ENCODE measurements at places on chromosomes 12 and 14. TPM values are rescaled to one million over a fixed set of nuclear protein-coding genes. Genes with fewer than 3 reads are reported as not detected.

KRT75 gene
- not detected for total RNA-seq

DNA sequence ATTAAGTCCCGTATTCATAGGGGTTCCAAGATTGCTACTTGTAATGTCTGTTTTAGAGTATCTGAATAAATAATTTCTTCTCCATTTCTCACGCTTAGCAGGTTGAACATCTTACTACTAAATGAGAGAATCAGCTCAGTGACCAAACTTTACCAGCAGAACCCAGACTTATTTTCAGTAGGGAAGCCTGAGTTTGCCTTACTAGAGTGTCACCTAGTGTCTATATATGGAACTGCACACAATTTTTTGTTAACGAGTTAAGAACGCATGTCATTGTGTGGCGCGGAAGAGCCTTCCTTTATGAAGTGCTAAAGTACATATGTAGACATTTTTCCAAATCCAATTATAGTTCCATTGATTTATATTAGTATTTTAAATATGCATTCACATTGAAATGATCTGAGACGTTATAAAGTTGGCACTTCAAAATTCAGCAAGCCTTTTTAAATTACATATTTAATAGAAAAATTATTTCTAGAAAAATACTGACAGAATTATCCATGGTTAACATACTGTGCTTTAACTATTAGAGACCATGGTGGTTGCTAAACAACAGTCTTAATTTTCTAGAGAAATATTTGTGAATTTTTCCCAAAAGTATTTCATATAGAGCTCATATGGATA lies 88.3 kb downstream of the RPS29 start:
- no peak overlapping the region for H3K27ac ChIP-seq
- no peaks in the 10 kb centered on the region for H3K36me3 ChIP-seq
- DNase-seq, result peak; percentile 45
- no peak overlapping the region for H3K4me3 ChIP-seq

DNA sequence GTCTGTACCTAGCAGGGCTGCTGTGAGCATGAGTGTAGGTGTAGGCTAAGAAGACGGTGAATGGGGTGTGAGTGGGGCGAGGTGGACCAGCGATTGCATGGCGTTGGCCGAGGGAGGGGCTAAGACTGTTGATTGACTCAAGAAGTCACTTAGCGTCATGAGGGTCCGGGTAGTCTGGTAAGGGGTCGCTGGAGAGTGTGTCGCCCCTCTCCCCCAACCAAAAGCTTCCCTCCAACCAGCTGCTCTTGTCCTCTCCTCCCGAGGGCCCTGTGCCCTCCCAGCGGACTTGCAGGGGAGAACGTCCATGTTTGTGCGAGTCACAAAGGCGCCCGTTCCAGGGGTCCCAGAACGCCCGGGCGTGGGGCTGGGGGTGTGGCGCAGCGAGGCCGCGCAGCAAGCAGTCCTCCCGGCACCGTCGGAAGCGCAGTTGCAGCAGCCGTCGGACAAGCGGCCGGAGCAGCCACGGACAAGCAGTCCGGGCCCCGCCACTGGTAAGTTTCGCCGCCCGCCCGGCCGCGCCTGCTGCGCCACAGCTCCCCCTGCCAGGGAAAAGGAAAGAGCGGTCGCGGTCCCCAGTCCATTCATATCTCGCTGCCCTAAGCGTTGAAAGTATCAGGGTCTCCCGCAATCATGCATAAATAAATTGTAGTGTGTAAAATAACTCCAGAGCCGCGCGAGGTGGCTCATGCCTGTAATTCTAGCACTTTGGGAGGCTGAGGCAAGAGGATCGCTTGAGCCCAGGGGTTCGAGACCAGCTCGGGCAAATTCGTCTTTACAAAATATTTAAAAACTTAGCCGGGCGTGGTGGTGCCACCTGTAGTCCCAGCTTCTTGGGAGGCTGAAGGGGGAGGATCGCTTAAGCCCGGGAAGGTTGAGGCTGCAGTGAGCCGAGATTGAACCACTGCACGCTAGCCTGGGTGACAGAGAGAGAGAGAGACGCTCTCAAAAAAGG lies at the start of gene CCDC63:
Gene CCDC63, plus strand, starts transcription at position 373 of the 952 bp plus-strand sequence. CDS start 5,968 bp downstream, outside the sequence.
- DNase-seq, result peak; percentile 37
- H3K4me1 ChIP-seq, result peaks cover 6% of the 10 kb centered on the region
- H3K36me3 ChIP-seq, result no peaks in the 10 kb centered on the region
- peaks cover 33% of the 10 kb centered on the region for H3K27me3 ChIP-seq

DNA sequence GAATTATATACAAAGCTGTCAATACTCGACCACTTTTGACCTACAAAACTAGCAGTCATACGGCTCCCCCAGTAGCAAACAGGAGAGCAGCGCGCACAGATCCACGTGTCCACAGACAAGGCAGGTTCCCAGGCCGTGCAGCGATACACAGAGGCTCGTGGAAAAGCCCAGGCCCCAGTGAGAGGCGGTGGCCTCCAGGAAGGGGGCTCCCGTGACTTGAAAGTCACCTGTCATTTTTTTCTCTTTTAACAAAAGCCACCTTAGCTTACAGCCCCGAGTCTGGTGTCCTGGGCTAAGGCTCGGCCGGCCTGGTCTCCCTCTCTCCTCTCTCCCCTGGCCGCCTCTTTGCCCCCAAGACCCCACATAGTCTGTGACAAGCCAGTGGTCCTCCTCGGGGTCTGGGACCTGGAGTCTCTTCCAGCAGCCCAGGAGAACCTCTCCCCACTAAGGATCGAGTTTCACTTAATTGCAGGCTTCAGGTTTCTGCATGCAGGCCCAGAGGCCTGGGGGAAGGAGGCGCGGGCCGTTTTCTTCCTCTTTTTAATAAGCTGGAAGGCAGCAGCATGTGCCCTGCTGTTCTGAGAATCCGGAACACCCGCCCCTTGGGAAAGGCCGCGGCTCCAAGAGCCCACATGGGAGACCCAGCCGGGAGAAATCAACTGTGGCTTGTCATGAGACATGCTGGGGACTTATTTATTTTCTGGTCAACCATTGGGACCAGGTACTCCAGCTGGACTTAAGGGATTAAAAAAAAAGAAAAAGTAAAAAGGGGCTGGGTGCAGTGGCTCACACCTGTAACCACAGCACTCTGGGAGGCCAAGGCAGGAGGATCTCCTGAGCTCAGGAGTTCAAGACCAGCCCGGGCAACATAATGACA lies 15.9 kb downstream of the NCOR2 start:
- DNase-seq, result no peak
- no peaks in the 10 kb centered on the region for H3K36me3 ChIP-seq
- H3K27ac ChIP-seq, result no peak overlapping the region
- peaks cover 38% of the 10 kb centered on the region for H3K4me1 ChIP-seq
- no peak overlapping the region for H3K4me3 ChIP-seq
- H3K27me3 ChIP-seq, result no peaks in the 10 kb centered on the region

DNA sequence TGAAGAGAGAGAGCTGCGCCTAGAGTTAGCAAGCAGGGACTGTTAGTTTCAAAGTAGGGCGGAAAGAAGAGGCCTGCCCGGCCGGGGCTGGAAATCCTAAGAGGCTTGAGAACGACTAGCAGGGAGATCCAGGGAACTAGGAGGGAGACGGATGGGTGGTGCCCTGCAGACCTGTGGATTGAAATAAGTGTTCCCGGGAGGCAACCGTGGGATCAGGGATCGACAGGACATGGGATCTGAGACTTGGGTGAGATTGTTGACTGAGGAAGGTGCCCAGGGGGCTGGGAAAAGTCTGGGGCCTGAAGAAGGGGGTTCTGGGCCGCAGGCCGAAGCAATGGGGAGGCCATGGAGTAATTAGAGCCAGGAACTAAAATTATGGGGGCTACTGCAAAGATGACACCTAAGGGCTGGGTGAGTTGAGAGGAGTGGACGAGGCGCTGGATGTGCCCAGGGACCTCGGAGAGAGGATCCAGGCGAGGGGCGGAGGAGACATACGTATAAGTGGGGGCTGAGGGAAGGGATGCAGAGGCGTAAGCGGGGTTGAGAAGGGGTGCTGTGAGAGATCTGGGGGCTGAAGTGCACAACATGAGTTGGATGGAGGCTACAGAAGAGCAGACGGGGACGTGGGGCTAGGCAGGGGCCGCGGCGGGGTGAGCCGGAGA lies 635 bp downstream of the LTA4H start:
- peak; percentile 16 for DNase-seq
- peak overlapping the region; percentile 82 for H3K4me3 ChIP-seq
- no peaks in the 10 kb centered on the region for H3K36me3 ChIP-seq
- H3K4me1 ChIP-seq, result peaks cover 3% of the 10 kb centered on the region

NXPH4 gene
- 22.3 TPM for total RNA-seq

All from astrocyte (in vitro differentiated cells and primary cell).